ENCODE measurements at places on chromosomes 6 and 20.

- DNase-seq: no peak
These were observed 46.1 kb downstream of the SLC35B3 start for GRCh38 chr6:8389036-8389818.

GRCh38 chr6:127319686-127320085 is 23.7 kb downstream of the ECHDC1 start:
- no peak for DNase-seq

DNA sequence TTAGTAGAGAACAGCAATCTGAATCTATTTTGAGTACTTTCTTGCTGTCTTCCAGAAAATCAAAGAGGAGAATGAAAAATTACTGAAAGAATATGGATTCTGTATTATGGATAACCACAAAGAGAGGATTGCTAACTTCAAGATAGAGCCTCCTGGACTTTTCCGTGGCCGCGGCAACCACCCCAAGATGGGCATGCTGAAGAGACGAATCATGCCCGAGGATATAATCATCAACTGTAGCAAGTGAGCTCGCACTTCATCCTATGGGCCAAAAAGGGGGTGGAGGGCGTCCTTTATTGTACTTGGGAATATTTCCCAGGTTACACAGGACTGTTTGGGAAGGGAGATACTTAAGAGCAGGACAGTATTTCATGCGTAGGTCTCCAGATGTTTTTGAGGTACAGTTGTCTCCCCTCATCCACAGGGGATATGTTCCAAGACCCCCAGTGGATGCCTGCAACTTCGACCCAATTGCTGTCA is 37.3 kb upstream of the PLCG1 start:
- DNase-seq: no peak

DNA sequence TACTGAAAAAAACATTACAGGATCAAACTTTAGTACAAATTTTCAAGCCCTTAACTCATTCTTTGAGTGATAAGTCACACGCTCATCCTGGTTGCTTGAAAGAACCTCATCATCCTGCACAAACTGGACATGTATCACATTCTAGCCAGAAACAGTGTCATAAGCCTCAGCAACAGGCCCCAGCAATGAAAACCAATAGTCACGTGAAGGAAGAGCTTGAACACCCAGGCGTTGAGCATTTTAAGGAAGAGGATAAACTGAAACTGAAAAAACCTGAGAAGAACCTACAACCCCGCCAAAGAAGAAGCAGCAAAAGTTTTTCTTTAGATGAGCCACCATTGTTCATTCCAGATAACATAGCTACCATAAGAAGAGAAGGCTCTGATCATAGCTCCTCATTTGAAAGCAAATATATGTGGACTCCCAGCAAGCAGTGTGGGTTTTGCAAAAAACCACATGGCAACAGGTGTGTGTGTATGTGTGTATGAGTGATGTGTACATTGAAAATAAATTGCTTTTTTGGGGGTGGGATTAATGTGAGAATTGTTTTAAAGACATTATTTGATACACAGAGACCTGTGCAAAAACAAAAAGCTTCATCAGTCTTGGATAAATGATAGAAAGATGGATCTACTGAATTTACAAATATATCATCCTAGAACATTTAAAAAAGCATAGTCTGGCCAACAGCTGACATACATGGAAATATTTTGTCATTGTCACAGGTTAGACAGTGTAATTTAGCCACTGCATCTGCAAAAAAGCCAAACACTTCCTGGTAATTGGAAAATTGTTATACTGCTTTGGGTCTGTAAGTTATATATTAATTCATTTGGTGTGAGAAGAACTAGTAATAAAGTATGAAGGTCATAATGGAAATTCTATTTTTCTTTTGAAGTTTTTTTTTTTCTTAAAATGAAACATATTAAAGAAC is 50.1 kb downstream of the PHF3 start:
- no peak for DNase-seq

- DNase-seq: no peak
These were observed 87.5 kb downstream of the RALGAPA2 start for GRCh38 chr20:20624914-20625313.

DNA sequence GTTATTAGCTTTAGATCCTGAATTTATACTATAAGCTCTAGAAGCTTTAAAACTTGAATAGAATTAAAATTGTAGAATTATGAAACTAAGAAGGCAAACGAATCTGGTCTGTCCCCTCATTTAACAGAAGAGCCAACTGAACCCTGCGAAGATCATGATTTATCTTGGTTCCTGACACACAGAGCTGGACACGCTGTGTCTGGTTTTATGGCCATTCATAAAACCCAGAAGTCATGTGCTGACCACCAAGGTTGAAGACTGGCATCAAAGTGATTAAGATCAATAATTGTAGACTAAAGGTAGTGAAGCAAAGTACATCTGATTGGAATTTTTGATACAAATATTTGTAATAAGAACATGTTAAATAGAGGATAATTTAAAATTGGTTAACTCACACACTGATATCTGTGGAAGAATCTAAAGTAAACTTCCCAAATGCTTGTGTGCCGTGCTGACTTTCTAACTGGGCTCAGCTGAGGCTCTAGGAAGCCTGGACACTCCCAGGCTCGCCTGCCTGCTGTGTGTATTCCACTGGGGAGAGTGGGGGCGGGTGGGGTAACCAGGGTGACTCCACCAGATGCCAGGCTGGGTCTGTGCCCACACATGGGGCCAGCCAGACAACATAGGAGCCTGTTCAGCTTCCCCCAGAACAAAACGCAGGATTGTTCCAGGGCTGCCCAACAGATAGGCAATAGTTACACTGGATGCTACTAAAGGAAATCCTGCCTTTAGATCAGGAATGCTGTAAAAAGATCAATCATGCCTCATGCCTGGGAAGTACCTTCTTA is 42.1 kb upstream of the SLC22A3 start:
- DNase-seq: no peak

- DNase-seq: no peak
These were observed 536.7 kb upstream of the MMS22L start for GRCh38 chr6:97819710-97820109.

Measured in right lung (tissue), 10 donors.